ENCODE measurements at places on chromosomes 7 and 10.

DNA sequence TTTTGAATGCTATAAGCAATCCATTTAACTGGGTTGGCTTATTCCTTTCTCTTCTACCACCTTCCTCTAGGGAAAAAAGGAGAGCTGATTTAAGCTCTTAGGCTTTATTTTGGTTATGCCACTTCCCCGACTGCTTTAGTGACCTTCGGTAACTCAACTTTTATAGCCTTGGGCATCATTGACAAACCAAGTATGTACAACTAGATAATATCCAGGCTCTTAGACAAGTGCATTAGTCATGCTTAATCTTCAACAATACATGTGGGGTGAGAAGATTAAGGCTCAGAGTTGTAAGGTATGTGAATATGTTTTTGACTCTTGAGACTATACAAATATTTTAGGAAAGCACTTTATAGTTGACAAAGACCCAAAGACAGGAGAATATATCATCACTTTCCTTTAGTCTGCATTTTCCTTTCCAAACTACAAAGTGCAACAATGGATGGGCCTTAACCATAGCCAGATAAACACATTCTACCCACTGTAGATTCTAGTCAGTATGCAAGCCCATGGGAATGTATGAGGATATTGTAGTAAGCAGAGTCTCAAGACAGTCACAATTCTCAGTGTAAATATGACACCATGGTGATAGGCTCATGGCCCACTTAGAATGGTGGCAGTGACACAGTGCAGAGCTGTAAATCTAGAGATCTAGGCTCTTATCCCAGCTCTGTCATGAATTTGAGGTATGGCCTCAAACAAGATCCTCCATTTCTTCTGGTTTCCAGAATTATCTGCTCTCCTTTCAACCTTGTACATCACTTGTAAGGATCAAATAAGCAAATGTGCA, 1117.3 kb downstream of the SORCS3 start:
- no peak for DNase-seq

DNA sequence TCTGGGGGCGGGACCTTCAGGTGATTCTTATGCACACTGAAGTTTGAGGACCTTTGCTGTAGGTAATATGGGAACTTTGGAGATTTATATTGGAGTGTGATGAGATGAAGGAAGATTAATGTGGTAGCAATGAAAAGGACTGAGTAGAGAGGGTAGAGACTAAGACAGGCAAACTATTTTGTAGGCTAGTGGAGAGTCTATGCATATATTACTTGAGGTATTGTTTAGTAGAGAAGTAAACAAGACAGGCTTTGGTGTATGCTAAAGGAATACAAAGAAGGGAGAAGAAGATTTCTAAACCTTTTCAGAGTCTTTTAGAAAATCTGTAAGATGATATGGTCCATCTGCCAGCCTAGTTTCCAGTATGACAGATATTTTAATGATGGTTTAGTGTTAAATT, 129.1 kb downstream of the EXOC4 start:
- no peak for DNase-seq

DNA sequence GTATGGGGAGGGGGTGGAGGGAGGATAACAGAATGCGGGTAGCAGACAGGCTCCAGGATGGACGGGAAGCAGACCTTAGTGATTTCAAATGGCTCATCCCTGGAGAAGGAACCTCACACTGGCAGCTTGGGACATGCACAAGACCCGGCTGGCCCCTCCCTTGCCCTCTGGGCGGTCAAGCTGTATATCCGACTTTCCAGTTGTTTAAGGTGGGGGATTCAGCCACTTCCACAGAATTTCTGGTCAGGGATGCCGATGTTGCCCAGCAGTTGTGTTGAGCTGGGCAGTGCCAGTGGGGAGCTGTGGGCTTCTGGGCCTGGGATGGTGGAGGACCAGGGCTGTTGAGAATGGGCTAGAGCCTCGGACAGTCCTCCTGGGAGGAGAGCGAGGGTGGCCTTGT, 38.8 kb downstream of the GBX1 start:
- DNase-seq, result no peak

- no peak for DNase-seq
Observed at GRCh38 chr10:27889518-27889917, 109.4 kb downstream of the ODAD2 start.

DNA sequence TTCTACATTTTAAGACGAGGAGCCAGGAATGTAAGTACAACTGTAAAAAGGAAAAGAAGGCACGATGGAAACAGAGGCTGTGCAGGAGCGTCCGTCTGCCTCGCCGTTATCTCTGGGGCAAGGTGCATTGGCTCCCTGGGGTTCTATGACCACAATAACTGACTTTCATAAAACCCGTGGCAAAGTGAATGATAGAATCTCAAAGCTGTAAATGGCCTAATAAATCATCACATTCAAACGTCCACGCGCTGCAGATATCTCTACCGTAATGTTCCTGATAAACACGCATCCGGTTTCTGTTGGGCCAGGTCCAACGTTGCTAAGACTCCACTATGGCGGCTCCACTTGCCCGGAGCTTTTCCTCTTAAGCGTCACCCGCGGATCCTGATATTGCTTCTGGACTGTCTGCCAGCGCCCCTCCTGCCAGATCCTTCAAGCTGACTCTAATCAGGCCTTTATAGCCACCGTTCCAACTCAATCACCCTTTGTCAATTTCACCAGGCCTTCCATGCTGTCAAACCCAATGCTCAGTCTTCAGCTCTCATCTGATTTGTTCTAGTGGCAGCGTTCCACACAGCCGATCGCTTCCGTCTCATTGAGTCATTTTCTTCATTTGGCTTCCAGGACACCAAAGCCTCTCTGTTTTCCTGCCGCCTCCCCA, 265.6 kb upstream of the FOXK1 start:
- peak; percentile 18 for DNase-seq

- no peak for DNase-seq
Observed at GRCh38 chr10:30467651-30468338, 33.8 kb downstream of the MAP3K8 start.

DNA sequence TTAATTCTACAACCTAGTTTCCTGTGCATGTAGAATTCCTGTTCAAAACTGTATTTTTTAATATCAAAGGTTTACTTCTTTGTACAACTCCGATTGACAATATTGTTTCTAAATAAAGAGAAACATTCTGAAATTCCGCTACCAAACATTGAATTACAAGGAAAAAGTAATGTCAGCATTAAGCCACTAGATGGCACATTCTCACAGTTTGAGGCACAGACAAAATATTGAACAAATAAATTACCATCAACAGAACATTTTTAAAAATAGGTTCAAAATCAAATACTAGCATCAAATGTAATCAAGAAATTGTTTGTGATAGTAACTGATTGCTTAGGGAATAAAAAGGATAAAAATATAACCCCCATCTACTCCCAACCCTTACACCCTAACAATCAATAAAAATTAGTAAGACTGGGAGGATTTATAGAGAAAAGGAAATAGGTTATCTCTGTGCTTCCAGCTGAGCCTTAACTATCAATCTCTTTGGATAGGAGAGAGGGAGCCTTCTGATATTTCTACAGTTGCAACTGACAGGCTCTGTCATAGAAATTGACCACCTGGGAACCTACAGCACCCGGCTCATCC, 86.6 kb upstream of the C7orf33 start:
- DNase-seq, result no peak

DNA sequence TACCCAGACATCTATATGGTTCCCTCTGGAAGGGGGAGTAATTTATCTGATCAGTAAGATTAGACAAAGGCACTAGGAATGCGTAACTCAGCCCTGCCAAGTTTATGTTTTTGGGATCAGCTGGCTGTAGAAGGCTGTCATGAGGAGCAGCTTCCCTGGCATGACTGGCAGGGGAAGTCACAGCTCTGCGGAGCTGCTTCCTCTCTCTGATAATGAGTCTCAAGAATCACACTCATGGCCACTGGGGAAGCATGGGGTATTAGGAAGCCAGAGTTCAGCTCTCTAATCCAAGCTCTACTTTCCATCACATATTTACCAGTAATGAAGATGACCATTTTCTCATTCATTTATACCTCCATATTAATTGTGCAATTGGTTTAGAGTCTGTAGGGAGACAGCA, 758.9 kb downstream of the GRM8 start:
- DNase-seq, result no peak

DNA sequence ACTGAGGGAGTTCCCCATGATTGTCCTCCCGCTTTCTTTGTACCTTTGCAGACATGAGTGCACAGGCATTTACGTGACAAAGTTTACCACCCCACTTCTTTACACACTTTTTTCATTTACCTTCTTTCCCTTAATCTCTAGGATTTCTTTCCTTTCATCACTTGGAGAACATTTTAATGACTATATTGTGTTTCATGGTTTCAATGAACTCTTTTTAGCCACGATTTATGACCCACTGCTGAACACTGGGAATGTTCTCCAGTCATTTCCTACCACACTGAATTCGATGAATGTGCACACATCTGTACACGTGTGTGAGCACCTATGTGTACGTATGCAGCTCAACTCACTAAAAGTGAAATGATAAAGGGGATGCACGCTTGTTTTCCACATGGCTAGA, 371.7 kb upstream of the IGFBP3 start:
- no peak for DNase-seq

DNA sequence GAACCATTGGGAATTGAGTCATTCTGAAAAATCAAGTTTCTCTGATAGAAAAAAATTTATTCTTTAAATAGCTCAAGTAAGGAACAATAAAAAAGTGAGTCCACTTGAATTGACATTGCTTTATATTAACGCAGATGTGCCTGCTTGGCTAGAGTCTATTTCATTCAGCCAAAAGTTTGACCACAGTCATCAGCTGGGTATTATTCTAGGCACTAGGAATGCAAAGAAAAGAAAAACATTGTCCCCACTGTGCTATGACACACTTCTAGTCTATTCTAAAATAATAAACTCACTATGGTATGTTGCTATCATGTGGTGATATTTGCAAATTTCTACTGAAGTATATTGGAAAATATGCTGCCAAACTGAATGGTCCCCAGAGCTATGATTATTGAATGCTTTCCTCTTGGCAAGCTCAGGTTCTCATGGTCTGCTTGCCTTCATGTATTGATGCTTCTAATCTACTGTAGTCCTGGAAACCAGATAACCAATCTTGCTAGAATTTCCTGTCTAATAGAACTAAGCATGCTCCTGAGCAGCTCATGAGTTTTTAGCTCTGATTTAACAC, 8.3 kb downstream of the SFRP4 start:
- no peak for DNase-seq

DNA sequence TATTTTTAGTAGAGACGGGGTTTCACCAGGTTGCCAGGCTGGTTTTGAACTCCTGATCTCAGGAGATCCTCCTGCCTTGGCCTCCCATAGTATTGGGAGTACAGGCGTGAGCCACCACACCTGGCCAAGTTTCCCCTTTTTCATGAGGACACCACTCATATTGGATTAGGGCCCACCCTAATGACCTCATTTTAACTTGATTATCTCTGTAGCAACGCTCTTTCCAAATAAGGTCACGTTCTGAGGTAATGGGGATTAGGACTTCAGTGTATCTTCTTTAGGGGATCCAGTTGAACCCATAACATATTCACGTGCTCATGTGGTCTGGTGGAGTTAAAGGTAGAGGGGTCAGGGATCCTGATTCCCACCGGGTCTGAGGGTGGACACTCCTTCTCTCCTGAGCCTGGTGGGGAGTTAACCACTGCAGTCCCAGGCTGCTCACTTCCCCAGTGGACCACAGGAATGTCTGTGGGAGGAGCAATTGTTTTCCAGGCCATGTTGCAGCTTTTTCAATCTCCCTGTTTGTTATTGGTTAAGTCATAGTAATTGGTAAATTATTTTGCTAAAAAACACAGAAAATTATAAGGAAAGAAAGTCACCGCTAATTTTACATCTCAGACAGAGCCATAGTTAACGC, 130.5 kb downstream of the GRK5 start:
- DNase-seq, result no peak

DNA sequence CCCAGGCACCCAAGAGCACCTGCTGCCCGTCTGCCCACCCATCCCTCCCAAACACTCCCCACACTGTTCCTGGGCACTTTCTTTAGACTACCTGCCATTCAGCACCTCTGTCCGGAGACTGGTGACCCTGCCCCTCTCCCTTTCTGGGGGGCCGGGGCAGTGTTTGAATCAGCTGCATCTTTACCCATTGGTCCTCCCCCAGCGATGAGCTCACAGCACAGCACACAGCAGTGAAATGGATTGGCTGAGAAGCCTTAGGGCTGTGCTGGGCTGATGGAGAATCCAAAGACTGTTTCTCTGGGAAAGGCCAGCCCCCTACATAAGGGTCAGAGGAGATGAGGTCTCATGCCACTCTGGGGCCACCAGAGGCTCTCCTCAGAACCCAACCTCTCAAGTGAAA, 40.2 kb downstream of the VWA2 start:
- DNase-seq, result no peak

GRCh38 chr7:127620406-127621233, 2.7 kb upstream of the PAX4 start:
- DNase-seq, result no peak

DNA sequence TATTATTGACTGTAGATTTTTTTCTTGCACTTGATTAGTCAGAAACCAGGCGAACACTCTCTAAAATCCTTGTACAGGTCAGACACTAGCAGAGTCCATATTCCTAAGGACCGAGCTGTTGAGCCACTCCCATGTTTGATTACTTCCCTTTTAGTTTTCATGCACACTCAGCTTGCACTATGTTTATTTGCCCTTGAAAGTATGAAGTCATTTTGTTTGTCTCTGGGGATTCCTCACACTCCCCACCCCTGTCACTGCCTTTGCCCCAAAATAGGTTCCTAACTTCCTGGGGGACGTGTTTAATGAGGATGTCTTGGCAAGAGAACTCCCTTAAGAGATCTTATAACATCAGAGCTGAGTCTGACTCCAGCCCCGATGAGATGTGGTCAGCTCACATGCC, 182.1 kb downstream of the EVX1 start:
- no peak for DNase-seq

GRCh38 chr7:105675934-105676371, 94.7 kb upstream of the EFCAB10 start:
- DNase-seq, result peak; percentile 67

- DNase-seq, result no peak
Observed at GRCh38 chr7:105003872-105004510, 10.0 kb upstream of the KMT2E start.

DNA sequence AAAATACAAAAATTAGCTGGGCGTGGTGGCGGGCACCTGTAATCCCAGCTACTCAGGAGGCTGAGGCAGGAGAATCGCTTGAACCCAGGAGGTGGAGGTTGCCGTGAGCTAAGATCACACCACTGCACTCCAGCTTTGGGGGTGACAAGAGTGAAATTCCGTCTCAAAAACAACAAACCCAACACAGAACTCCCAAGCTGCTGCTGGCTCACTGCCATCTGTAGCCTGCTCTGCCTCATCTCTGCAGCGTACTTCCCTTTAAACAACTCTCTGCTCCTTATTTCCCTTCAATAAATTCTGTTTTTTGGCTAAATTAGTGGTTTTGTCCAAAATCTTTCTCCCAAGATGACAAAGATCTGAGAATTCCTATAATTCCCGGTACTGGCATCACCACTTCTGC, 189.2 kb upstream of the GALNT17 start:
- DNase-seq, result no peak

DNA sequence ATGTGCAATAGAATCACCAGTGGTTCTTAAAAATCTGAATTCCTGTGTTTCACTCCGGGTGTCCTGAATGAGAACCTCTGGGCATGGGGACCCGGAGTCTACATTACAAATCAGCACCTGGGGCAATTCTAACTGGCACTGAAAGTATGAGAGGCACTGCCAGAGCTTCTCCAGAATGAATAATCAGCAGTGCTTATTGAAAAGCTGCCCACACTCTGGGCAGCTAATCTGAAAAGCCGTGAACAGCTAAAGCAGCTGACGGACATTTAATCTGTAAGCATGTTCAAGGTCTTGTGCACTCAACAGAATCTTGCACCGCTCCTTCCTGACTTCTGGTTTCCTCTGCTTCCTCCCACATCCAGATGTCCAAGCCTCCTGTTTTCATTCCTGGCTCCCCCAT, 113.3 kb upstream of the KIF5B start:
- DNase-seq, result no peak
